ENCODE measurements at places on chromosomes 6 and 20.

DNA sequence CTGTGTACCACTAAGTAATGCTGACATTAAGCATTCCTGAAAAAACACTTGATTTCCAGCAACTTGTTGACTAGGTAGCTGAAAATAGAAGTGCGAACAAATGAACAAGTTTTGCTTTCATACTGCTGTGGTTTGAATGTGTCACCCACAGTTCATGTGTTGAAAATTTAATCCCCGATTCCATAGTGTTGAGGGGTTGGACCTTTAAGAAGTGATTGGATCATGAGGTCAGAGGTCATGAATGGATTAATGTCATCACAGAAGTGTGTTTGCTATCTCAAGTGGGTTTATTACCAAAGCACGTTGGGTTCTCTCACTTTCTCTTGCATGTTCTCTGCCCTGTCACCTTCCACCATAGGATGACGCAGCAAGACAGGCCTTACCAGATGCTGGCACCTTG, 568.5 kb downstream of the UTRN start:
- no peak for DNase-seq

DNA sequence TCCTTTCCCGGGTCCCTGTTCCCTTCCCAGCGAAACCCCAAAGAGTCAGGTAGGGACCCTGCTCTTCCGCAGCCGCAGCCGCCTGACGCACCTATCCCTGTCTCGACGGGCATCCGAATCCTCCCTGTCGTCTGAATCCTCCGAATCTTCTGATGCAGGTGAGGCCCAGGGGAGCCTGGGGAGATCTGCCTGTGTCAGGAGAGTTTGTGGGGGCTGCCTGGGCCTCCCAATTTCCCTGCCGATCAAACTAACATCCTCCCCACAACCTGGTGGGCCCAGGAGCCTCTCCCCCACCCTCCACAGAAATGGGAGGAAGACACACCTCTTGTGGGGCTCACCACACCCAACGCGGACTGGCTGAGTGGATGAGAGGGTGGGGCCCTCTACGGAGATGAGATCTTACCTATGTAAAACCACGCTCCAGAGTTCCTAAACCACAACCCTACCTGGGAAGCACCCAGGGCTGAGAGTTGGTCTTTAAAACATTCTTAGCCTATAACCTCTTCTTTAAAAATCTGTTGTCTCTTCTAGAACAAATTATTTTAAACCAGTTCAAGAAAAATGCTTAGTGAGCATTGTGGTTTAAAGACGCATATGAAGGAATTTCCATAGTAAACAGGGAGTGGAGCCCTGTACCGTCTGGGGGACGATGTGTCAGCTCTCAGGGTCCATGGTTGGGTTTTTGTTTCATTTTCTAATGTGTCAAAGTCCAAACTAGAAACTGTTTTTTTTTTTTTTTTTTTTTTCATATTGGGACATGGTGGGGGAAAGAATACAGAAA, 1.7 kb downstream of the CDC25B start:
- DNase-seq = no peak

GRCh38 chr20:33005132-33005566, 916 bp upstream of the SUN5 start:
- DNase-seq = no peak

- DNase-seq = no peak
These were observed 48.9 kb downstream of the RNASET2 start for GRCh38 chr6:166907373-166907841.

GRCh38 chr6:135115411-135115810, 60.8 kb upstream of the HBS1L start:
- no peak for DNase-seq
